ENCODE measurements at places on chromosomes 2 and 18. TPM values are rescaled to one million over a fixed set of nuclear protein-coding genes. Genes with fewer than 3 reads are reported as not detected.

The GAD1 gene
- 6.9 TPM for total RNA-seq

- H3K27me3 ChIP-seq: no peaks in the 10 kb centered on the region
- H3K4me3 ChIP-seq: no peak overlapping the region
- peaks cover 1% of the 10 kb centered on the region for H3K36me3 ChIP-seq
Measured at GRCh38 chr2:99461828-99462483, 27.9 kb downstream of the REV1 start.

GRCh38 chr2:32836933-32837332, 109.8 kb upstream of the LTBP1 start:
- DNase-seq: no peak
- no peak overlapping the region for H3K27ac ChIP-seq
- no peaks in the 10 kb centered on the region for H3K36me3 ChIP-seq

DNA sequence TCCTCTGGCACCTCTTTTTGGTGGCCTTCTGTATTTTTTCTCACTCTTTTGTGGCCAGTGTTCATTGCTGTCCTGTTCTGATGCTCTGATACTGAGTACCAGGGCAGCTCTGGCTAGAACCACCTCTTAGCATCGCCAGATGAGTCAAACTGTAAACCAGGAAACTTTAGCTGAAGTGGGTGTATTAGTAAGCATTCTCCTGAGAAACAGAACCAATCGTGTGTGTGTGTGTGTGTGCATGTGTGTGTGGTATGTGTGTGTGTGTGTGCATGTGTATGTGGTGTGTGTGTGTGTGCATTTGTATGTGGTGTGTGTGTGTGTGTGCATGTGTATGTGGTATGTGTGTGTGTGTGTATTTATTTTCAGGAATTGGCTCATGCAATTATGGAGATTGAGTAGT, 166.3 kb upstream of the SKOR2 start:
- H3K4me1 ChIP-seq: no peaks in the 10 kb centered on the region
- H3K4me3 ChIP-seq: no peak overlapping the region
- no peaks in the 10 kb centered on the region for H3K36me3 ChIP-seq
- H3K27ac ChIP-seq: no peak overlapping the region
- no peak for DNase-seq
- no peaks in the 10 kb centered on the region for H3K27me3 ChIP-seq

GRCh38 chr2:68857855-68858456, 13.2 kb downstream of the BMP10 start:
- H3K4me1 ChIP-seq: no peaks in the 10 kb centered on the region
- H3K36me3 ChIP-seq: no peaks in the 10 kb centered on the region
- H3K4me3 ChIP-seq: no peak overlapping the region
- DNase-seq: no peak

Data from aorta (tissue), 5 donors.